ENCODE measurements at places on chromosomes 3 and 15.

- DNase-seq, result no peak
Measured at GRCh38 chr3:166634091-166634746, 745.9 kb downstream of the ZBBX start.

GRCh38 chr15:85430406-85431204 lies 50.2 kb downstream of the AKAP13 start:
- no peak for DNase-seq

DNA sequence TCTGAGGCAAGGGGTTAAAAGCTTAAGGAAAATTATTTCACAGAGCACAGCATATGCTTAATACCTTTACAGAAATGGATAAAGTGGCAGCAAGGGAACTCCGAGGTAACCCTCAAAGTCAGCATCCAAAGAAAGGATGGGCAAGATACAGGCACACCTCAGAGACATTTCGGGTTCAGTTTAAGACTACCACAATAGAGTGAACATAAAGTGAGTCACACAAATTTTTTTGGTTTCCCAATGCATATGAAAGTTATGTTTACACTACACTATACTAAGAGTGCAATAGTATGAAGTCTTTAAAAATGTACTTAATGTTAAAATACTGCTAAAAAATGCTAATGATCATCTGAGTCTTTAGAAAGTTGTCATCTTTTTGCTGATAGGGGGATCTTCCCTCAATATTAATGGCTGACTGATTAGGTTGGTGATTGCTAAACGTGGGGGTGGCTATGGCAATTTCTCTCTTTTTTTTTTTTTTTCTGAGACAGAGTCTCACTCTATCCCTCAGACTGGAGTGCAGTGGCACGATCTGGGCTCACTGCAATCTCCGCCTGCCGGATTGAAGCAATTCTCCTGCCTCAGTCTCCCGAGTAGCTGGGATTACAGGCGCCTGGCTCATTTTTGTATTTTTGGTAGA lies 10.0 kb downstream of the UBR1 start:
- DNase-seq, result no peak

DNA sequence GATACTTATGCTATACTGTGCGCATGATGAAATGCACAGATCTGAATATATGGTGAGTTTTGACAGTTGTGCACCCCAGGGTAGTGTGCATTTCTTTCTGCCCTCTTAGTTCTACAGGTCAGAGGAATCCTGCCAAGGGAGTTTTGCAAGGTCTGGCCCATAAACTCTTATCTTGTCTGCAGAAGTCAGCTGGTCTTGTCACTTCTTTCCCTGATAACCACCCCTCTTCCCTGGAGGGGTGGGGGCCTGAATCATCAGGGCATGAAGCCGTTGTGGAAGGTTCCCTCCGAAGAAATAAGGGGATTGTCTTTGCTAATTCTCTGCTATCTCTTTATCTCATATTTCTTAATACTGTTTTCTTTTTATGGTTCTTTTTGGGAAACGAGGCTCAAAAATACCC lies 30.4 kb downstream of the TRIM71 start:
- DNase-seq, result no peak

GRCh38 chr3:128051459-128051836 lies 789 bp upstream of the SEC61A1 start:
- no peak for DNase-seq

GRCh38 chr3:176661432-176661964 lies 535.8 kb downstream of the TBL1XR1 start:
- no peak for DNase-seq

DNA sequence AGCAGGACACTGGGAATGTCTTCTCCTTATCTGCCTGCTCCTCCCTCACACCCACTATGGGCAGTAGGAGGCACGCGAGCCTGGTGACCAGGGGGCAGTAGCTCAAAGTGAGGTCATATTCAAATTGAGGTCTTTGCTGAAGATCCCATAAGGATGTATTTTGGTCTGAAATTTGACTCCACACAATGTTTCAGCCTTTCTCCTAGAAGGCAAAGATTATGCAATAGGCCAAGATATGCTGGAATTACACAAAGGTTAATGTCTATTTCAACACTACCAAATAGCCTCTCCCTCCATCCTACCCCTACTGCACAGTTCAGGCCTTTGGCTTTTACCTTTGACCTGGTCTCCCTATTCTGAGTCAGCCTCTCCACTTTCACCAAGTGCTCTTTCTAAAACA lies 203.0 kb downstream of the TIGIT start:
- DNase-seq, result no peak

- DNase-seq, result no peak
Measured at GRCh38 chr15:69958496-69959084, 139.1 kb downstream of the TLE3 start.

- no peak for DNase-seq
Measured at GRCh38 chr3:45180051-45180450, 33.9 kb upstream of the CDCP1 start.

GRCh38 chr3:119672776-119673175 lies 4.4 kb downstream of the COX17 start:
- DNase-seq, result no peak

GRCh38 chr3:145243875-145244274 lies 917.1 kb downstream of the PLOD2 start:
- DNase-seq, result no peak

GRCh38 chr3:193132241-193132640 lies 108.8 kb upstream of the PLAAT1 start:
- DNase-seq, result no peak

DNA sequence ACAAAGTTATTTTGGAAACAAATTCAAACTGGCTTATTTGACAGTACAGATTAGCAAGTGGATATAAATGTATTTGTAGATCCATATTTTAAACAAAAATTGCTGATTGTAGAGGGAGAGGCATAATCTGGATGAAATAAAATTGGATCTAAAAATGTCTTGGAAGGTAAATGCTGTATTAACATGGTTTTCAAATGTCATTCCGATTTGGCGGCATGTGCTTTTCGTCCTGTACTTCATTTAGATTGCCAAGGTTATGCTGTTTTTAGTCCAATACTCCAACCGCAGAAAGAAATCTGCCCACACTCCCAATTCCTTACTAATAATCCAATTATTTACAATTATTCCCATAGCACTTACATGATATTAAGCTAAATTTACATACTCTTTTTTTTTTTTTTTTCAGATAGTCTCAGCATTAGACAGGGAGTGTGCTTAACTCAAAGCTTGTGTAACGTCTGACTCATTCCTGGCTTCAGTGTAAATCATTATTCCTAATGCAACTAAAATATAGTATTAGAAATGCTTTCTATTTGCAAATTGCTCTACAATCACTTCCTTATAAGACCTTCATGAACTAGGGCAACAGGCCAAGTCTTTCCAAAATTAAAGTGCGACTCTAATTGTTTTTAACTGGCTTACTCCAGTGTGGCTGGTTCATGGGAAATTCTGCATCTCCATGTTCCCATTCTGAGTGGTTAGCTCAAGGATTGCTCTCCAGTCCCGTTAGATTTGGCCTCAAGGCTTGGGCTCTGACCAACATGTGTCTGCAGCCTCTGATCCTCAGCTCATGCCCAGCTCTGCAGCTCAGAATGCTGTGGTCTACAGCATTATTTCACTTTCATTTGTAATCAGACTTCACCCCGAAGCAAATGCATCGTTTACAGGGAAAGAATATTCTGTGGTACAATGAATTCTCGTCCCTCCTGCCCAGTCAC lies 103.9 kb downstream of the FBN1 start:
- DNase-seq, result no peak

Data from activated naive CD4-positive, alpha-beta T cell (primary cell).